Ovary (tissue), 10 donors: ENCODE measurements at places on chromosomes 11 and 22. TPM values are rescaled to one million over a fixed set of nuclear protein-coding genes. Genes with fewer than 3 reads are reported as not detected.

POU2AF2 gene
- total RNA-seq: 0.30 TPM

CDK2AP2 gene
- 17.7 TPM for total RNA-seq

KRTAP5-1 gene
- not detected for total RNA-seq

ANO1 gene
- total RNA-seq: 6.3 TPM

NEFH gene
- 2.6 TPM for total RNA-seq

ANKK1 gene
- 0.83 TPM for total RNA-seq

ANGPTL5 gene
- 2.8 TPM for total RNA-seq

CHRM1 gene
- not detected for total RNA-seq

CCDC81 gene
- total RNA-seq: 0.36 TPM

CBX7 gene
- 99.5 TPM for total RNA-seq

TSPAN32 gene
- 0.63 TPM for total RNA-seq

CUL5 gene
- 33.9 TPM for total RNA-seq

NAALAD2 gene
- total RNA-seq: 4.3 TPM

SIK3 gene
- total RNA-seq: 61.5 TPM

ARHGEF17 gene
- total RNA-seq: 49.6 TPM

RRP8 gene
- 25.5 TPM for total RNA-seq

UBXN1 gene
- 239 TPM for total RNA-seq

SLC22A8 gene
- total RNA-seq: not detected

ZC3H12C gene
- 19.7 TPM for total RNA-seq

OR4D5 gene
- total RNA-seq: not detected

INTS4 gene
- total RNA-seq: 28.5 TPM

DDIAS gene
- total RNA-seq: 0.52 TPM

CHADL gene
- 6.0 TPM for total RNA-seq

DCDC1 gene
- total RNA-seq: 1.7 TPM

TYR gene
- not detected for total RNA-seq

C22orf15 gene
- 0.48 TPM for total RNA-seq

PKDREJ gene
- total RNA-seq: not detected

YPEL1 gene
- total RNA-seq: 4.7 TPM

UCP2 gene
- 14.1 TPM for total RNA-seq

PRR33 gene
- not detected for total RNA-seq

CREB3L1 gene
- total RNA-seq: 15.4 TPM

CARD18 gene
- not detected for total RNA-seq

RASGRP2 gene
- total RNA-seq: 9.3 TPM

ABCG4 gene
- total RNA-seq: 0.80 TPM

MICAL3 gene
- total RNA-seq: 81.6 TPM

AMPD3 gene
- 9.3 TPM for total RNA-seq

BTBD18 gene
- total RNA-seq: not detected

C11orf86 gene
- total RNA-seq: 2.6 TPM

TPBGL gene
- total RNA-seq: 0.36 TPM

PRODH gene
- 1.4 TPM for total RNA-seq

TRIM51 gene
- not detected for total RNA-seq

APOA5 gene
- not detected for total RNA-seq

BIRC3 gene
- 3.5 TPM for total RNA-seq

CEND1 gene
- total RNA-seq: not detected
